ENCODE measurements at places on chromosomes 1 and 21.

GRCh38 chr1:157968946-157969345 lies 24.5 kb upstream of the KIRREL1 start:
- peak; percentile 97 for DNase-seq

DNA sequence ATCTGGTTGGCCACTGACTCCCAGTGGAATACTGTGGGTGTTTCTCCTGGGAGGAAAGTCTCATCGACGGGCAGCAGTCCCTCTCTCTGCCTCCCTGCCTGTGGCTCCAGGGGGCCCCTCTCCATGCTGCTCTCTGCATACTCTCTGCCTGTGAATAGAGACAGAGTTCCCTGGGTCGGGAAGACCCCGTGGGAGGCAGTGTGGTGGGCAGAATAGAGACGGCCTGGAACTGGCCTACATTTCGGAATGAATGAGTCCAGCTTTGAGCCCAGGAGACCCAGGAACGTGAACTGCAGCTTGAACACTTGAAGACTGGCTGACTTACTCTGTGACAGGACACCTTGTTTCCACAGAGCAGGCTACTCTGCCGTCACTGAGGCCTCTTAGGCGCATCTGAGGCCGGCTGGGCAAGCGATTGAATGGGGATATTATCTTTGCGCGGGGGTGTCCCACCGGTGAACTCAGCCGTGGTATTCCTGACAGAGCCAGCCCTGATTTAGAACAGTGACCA lies 64.0 kb downstream of the KIF21B start:
- DNase-seq, result no peak

- no peak for DNase-seq
Measured at GRCh38 chr1:61341426-61341825, 259.1 kb downstream of the NFIA start.

- no peak for DNase-seq
Measured at GRCh38 chr1:93807311-93807930, 71.6 kb downstream of the DNTTIP2 start.

- no peak for DNase-seq
Measured at GRCh38 chr1:99292886-99293285, 28.6 kb downstream of the PLPPR4 start.
